GM12878 (cell line): ENCODE measurements at places on chromosomes 7 and 10.
A peak's percentile ranks its signal among the peaks of the same experiment; 100 is the strongest.

- DNase-seq: no peak
These were observed 17.3 kb downstream of the TLL2 start for GRCh38 chr10:96496281-96496925.

GRCh38 chr10:71308244-71308643 lies 10.8 kb upstream of the SLC29A3 start:
- no peak for DNase-seq

GRCh38 chr7:146412781-146413180 lies 296.2 kb downstream of the CNTNAP2 start:
- DNase-seq: no peak

DNA sequence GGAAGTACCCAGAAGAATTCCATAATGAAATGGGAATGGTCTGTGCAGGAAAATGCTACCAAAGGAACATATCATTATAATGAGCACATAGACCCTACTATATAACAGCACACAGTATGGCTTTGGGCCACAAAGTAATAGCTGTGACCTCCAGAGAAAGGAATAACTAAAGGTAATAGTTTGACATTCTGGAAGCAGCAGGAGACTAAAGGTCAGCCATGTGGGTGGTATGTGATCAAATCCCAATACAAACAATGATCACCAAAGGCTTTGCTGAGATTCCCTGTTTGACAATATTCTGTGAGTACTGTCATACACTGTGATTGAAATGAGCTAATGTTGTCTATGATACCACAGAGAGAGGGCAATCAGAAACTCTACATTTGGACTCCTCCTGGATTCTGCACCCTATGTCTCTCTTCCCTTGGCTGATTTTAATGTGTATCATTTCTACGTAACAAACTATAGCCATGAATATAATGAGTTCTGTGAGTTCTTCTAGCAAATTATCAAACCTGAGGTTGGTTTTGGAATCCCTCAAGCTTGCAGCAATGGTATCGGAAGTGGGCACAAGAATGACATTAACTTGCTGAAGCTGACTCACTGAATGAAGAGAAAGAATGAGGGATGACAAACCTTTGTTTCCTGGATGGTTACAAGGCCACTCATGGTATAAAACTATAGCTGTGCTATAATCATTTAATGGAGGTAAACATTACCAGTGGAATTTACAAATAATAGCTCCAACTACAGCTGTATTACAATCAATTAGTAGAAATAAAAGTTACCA lies 99.6 kb downstream of the JMJD1C start:
- no peak for DNase-seq

DNA sequence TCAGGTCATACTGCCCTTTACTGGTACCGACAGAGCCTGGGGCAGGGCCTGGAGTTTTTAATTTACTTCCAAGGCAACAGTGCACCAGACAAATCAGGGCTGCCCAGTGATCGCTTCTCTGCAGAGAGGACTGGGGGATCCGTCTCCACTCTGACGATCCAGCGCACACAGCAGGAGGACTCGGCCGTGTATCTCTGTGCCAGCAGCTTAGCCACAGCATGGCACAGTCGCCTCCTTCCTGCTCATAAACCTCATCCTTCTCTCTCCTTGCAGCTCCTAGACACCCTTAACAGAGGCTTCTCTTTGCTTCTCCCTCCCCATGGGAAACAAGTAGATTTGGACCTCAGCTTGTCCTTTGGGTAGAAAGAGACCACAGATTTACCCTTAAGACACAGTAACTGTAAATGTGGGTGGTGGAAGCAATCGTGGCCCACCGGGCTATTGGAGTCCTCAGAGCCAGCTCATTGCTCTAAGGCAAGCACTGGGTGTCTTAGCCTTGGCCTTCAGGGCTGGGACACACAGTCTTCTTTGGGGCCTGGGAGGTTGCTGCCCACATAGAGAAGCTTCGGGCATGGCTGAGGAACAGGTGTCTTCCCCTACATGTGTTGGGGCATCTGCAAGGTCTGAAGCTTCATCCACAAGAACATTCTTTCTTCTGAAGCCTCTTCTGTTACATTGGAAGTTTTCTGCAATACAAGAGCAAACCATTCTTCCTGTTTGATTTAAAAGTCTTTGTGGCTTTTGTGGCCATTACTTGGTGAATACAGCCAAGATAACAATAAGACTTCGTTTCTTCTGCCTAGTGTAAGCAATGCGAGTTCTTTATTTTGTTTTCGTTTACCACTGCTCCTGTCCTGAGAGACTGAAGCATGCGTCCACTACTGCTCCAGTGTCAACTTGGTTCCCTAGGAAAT lies 95.5 kb upstream of the PRSS58 start:
- DNase-seq: no peak

DNA sequence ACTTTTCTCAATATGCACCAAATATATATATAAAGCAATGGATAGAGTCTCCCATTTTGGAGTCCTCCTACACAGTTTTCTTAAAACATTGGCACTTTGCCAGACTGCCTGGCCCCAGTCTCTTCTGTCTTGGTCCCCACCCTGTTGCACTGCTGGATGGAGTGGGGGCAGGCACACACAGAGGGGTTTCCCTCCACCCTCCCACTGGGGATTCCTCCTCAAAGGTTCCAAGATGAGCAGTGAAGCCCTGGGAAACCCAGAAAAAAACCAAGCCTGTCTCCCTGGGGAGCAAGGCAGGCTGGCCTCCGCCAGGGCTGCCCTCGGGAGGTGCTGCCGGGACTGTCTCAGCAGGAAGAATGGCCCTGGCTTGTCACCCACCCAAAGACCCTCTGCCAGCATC lies 68.0 kb downstream of the SH3PXD2A start:
- no peak for DNase-seq

GRCh38 chr7:49703337-49703736 lies 70.1 kb upstream of the VWC2 start:
- DNase-seq: no peak

GRCh38 chr7:6260291-6261187 lies 11.9 kb downstream of the CYTH3 start:
- DNase-seq: no peak

DNA sequence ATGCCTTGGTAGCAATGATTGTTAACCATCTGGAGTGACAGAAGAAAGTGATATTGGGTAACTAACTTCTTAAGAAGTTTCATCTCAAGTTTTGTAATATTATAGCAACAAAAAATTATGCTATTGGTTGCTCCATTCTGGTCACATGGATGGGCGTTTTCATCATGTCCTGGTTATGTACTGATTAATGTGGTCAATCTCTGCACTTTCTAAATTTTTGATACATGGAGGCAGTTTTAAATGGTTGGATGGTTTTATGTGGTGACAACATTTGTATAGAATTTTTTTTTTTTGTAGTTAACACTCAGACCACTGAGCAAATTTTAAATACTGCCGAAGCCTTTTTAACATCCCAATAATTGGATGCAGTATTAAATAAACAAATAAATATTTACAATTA lies 55.2 kb upstream of the CCAR1 start:
- DNase-seq: no peak

GRCh38 chr10:19917751-19918478 lies 101.7 kb downstream of the PLXDC2 start:
- no peak for DNase-seq

GRCh38 chr7:147081117-147081516 lies 964.5 kb downstream of the CNTNAP2 start:
- DNase-seq: no peak

DNA sequence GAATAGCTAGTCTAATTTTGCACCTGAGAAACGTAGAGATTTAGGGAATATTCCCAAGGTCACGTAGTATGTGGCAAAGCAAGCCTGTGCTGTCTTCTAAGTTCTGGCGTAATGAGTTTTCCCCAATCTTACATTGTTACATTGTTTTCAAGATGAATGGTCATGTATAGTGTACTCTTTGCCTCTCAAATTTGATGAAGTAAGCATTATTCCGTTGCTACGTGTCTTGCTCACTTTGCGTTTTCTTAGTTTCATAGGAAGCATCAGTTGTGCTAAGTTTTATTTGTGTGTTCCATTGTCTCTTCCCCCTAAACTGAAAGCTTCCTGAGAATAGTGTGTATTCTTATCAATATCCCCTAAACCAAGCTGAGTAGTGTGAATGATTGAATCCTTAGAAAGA lies 637.6 kb upstream of the C7orf33 start:
- no peak for DNase-seq

DNA sequence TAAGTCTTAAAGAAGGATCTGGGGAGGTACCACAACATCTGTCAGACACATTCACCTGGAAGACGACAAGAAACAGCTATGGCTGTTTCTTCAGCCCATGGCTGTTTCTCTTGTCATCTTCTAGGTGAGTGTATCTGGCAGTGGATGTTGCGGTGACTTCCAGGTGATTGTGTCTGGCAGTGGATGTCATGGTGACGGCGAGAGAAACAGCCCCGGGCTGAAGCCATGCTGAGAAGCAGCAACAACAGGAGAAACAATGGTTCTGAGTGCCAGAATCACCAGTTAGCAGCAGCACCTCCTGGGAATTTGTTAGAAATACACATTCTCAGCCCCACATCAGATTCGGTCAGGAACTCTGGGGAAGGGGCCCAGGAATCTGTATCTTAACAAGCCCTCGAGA lies 68.6 kb upstream of the SYPL1 start:
- DNase-seq: no peak

DNA sequence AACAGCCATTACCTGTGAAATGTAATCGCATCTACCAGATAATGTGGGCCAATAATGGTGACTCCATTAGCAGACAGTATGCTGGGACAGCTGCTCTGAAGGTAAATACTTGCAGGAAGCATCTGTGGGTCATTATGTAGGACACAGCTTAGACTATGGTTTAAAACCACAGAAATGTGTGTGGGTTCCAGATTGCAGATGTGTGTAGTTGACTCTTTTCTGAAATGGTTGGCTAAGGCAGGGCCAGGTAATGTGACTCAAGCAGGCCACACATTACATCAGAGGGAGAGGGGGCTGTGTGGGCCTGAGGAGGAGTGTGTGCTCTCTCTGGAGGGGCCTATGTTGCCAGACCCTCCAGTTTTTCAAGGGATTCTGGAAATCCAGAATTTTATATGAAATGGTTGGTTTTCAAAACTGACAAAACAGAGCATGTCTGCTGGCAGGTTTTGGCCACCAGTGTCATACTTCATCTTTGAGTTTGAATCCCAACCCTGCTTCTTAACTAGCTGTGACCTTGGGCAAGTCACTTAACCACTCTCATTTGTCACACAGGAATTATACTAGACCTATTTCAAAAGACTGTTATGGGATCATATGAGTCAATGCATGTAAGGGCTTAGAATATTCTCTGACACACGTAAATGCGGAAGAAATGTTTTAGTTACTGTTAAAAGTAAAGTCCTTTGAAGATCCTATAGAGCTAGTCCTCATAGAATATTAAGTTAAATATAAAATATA lies 64.5 kb downstream of the MCMBP start:
- no peak for DNase-seq

- no peak for DNase-seq
These were observed 763.7 kb upstream of the POM121L12 start for GRCh38 chr7:52271703-52272102.

DNA sequence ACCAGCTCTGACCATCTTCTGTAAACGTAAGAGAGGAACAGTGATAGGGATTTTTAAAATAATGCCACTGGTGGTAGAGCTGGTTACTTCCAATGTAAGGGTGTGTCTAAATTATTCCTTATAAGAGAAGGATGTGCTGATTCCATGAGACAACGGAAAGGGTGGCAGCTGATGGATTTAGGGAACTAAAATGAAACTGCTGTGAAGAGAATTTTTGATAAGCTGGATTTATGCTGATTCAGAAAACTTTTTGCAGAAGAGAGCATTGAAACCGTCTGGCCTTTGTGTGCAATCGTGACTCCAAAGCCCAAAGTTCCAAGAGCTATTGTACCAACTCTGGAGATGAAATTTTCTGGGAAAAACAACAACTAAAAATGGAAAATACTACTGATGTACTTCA lies 301.0 kb downstream of the PRPF18 start:
- no peak for DNase-seq

GRCh38 chr10:117462424-117462792 lies 80.1 kb upstream of the EMX2 start:
- DNase-seq: no peak

GRCh38 chr10:126904516-126904817 lies 761 bp upstream of the DOCK1 start:
- no peak for DNase-seq

GRCh38 chr10:48678041-48678440 lies 6.6 kb upstream of the WDFY4 start:
- DNase-seq: no peak

- DNase-seq: no peak
These were observed 285.8 kb downstream of the CAMK1D start for GRCh38 chr10:12635127-12635541.

- DNase-seq: peak; percentile 17
These were observed 186.5 kb upstream of the TMEM72 start for GRCh38 chr10:44724415-44725174.
